NCI-H510A treated with DMSO at 0.1 percent for 48 hours (cell line): ENCODE measurements at places on chromosomes 16 and 17.

- no peak for DNase-seq
Measured at GRCh38 chr17:60900688-60901087, 223.0 kb downstream of the BCAS3 start.

DNA sequence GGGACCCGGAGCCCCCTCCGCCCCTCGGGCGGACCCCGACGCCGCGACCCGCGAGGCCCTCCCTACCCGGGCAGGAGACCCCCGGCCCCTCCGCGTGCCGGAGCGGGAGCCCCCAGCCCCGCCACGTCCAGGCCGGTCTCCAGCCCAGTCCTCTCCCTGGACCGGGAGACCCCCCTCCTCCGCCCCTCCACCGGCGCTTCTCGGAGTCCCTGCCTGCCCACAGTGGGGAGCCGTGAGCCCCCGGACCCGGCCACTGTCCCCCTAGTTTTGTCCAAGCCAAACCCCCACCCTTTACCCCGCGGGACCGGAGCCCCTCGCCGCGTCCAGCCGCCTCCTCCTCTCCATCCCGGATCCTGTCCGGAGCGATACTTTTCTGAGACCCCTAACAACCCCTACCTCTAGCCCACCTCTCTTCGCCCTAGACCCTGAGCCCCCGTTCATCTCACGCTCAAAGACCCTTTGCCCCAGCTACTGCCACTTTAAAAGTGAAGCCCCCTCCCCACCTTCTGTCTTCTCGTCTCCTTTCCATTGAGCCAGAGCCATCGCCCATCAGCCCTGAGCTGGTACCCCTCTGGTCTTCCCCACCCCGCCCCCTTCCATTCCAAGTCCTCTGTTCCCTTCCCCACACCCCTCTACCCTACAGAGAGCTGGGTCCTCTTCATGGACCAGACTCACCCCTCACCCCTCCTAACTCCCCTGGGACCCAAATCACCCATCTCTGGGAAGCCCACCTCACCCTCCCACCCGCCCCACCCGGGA is 1.0 kb downstream of the NECAB2 start:
- no peak for DNase-seq

DNA sequence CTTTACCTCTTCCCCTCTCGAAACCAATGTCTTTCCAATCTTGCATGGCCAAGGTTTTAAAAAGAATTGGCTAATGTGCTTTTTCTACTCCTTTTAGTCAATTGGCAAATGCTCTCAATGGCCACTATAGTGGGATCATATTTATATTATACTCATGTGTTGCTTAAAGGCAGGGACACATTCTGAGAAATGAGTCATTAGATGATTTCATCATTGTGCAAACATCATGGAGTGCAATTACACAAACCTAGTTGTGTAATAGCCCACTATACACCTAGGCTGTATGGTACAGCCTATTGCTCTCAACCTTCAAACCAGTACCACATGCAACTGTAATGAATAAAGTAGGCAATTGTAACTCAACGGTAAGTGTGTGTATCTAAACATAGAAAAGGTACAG is 180.9 kb downstream of the HS3ST3A1 start:
- DNase-seq = no peak

GRCh38 chr17:36641877-36642845 is 40.8 kb downstream of the MRM1 start:
- no peak for DNase-seq

GRCh38 chr17:72258711-72259110 is 137.9 kb downstream of the SOX9 start:
- DNase-seq = peak; percentile 40

DNA sequence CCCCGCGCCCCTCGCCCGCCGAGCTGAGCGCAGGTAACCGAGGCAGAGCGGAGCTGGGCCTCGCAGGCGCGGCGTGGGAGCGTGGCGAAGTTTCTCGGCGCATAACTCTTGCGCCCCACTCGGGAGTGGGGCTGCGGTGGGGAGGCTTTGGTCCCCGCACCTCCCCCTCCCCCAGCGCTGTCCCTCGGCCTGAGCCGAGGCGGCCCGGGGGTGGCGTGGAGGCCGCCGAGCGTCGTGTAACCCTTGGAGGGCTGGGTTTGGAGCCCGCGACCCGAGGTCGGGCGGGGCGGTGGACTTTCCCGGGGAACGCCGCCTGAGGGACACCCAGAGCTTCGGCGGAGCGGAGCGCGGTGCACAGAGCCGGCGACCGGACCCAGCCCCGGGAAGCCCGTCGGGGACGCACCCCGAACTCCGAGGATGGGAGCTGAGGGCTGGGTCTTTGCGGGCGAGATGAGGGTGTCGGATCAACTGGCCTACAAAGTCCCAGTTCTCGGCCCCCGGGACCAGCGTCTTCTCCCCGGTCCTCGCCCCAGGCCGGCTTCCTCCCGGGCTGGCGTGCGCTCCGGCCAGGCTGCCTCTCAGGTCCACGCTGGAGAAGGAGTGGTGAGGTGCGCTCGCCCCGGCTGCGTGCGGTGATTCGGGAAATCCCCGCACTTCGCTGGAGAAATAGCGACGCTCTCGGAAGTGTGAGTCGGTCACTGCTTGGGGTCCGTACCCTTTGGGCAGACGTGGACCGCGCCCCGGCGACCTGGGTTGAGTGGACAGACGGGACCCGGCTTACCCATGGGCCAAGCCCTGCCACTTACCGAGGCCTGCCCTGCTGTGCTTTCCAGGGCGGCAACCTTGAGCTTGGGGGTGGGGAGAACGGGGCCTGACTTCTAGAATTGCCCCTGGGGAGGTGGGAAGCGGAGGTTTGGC is 168.4 kb downstream of the RAB11FIP4 start:
- DNase-seq = no peak

DNA sequence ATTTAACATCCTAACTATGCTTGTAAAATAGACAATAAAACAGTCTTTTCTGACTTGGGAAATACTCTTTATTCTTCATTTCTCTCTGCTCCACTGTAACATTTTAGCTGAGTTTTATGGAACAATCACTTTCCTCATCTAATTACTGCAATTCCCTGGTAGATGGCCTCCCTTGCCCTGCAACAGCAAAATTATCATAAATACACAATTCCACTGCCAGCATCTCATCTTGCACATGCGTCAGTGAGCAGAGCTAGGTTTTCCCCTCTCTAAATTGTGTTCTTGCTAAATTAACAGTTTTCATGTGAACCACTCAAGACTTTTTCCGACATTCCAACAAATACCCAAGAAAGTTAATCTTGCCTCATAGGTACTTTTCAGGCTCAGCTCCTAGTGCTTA is 920.9 kb upstream of the GOT2 start:
- DNase-seq = no peak

- DNase-seq = no peak
Measured at GRCh38 chr17:31112001-31112661, 17.4 kb downstream of the NF1 start.

DNA sequence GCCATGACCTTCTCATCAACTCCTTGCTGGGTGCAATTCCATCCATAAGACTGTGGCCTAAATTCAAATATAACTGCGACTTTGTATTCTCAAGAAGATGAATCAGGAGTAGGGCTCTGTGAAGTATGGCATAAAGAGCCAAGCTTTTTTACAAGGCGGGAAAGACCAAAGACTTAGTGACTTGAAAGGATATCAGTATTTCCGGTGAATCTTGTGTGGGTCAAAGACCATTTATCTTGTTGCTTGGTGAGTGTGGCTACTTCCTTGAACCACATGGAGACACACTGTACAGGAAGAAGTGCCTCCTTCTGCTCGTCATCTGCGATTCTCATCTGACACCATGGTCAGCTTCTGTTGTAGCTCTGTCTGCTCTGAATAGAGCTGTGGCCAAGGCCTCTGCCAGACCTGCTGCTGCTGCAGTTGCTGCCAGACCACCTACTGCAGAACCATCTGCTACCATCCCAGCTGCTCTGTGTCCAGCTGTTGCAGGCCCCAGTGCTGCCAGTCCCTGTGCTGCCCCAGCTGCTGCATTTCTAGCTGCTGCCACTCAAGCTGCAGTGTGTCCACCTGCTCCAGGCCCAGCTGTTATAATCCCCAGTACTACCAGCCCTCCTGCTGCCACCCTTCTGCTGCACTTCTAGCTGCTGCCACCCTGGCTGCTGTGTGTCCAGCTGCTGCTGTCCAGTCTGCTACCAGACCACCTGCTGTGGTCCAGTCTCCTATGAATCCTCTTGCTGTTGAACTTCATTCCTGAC is 6.1 kb upstream of the KRTAP2-4 start:
- no peak for DNase-seq

GRCh38 chr16:29897333-29897732 is 2.0 kb downstream of the SEZ6L2 start:
- DNase-seq = no peak
